NCI-H2171 (cell line): ENCODE measurements at places on chromosomes 2 and 18.

DNA sequence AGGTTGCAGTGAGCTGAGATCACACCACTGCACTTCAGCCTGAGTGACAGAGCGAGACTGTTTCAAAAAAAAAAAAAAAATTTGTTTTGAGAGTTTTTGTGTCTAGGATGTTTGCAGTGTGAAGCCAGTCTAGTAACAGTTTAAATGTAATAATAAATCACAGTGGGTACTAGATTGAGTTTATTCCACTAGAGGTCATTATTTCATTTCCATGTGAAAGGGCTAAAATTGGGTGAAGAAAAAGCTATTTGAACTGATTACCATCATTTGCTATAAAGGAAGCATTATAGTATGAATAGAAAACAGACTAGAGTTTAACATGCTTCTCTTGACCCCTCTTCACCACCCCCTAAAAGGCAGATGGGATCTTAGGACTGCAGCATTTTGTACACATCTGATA is 20.3 kb downstream of the SNRPD1 start:
- DNase-seq: no peak

DNA sequence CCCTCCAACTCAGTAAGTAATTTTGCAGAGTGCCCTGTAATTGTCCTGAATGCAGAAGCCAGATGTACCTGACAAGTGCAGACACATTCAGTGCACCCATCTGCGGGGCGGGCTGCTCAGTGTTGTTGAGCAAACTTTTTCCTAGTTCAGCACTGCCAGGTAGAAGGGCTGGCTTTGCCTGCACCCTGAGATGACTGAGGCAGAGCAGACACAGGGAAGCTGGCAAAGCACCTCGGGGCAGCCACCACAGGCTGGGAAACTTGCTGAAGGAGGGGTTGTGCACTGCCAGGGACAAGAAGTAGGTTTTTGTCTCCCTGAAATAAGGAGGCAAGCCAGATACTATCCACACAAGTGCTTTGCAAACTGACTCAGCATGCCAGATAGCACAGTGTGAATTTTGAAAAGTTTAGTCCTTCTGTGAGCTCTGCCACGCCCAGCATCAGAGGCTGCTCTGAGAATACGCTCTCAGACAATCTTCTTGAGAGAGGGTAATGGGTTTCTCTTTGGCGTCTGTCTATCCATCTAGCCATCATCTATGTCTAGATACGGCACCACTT is 62.3 kb downstream of the SOWAHC start:
- no peak for DNase-seq

GRCh38 chr2:42246562-42246961 is 77.4 kb downstream of the EML4 start:
- DNase-seq: no peak

- DNase-seq: no peak
Observed at GRCh38 chr2:121049131-121049530, 235.9 kb downstream of the TFCP2L1 start.

GRCh38 chr18:9020221-9020620 is 82.3 kb upstream of the NDUFV2 start:
- no peak for DNase-seq

DNA sequence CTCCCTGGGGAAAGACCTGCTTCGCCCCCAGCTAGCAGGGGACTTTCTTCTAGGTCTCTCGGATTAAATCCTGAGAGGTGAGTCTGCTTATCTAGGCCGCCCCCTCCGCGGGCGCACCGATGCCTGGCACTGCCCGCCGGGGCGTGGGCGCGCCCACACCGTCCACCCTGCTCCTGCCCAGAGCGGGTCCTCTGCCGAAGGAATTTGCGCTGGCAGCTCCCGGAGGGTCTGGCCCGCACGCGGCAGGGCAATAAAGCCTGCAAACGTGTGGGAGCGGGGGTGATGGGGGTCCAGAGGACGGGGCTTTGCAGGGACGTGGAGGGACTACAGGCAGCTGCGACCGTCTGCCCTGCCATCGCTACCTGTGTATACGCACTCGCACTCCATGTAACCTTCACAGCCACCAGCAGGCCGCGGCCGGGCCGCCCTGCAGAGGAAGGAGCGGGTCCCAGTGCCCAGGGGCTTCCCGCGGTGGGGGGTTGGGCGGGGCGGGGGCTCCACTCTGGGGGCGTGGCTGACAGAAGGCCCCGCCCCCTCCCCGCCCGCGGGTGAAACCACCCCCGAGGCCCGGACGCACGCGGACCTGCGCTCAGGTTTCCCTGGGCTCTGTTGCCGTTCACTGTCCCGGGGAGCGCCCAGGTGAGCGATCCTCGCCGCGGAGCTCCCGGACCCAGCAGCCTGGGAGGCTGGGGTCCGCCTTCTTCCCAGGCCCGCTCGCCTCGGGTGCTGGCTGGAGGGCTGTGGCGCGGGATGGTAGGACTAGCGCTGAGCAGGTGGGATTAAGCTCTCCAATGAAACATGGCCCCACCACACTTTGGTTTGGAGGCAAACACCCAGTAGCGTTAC is 174.5 kb upstream of the HS6ST1 start:
- DNase-seq: no peak

- DNase-seq: no peak
Observed at GRCh38 chr2:156331572-156332283, 793 bp downstream of the NR4A2 start.

- no peak for DNase-seq
Observed at GRCh38 chr2:239640676-239641578, 240.1 kb upstream of the HDAC4 start.

- DNase-seq: no peak
Observed at GRCh38 chr2:37558623-37559022, 112.8 kb downstream of the CDC42EP3 start.

DNA sequence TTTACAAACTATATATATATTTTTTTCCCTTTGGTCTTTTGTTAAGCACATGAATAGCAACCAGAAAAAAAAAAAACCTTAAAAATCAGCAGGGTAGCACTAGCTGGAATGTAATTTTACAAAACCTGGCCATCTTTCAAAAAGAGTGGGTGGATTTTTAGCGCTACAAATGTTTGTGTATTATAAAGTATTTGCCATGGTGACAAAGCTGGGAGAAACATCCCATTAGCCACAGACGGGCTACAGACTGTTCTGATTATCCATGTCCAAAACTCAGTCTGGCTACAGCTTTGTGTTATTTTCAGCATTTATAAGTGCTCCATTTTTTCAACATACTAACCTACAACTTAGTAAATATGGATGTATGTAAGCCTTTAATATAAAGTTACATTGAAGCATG is 249.5 kb upstream of the TANK start:
- no peak for DNase-seq

- no peak for DNase-seq
Observed at GRCh38 chr2:222526480-222527277, 102.3 kb downstream of the SGPP2 start.

- no peak for DNase-seq
Observed at GRCh38 chr2:188305271-188305670, 13.6 kb downstream of the GULP1 start.
